Astrocyte (in vitro differentiated cells and primary cell): ENCODE measurements at places on chromosomes 1 and 21.

DNA sequence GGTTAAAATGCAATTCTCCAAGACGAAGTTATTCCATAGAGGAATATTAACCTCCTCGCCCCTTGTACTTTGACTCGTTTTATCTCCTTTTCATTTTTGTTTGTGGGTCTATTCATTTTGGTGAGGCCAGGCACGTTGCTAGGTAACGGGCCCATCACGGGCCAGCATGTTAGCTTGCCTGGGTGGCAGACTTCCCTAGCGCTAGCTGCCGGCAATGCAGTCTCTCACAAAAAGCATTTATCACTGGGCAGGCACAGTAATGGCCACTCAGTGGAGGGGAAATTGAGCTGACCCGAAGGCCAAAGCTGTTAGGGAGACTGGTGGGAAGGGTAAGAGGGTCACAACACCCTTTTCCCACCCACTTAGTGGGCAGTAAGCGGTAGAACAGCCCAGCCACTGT is 234.4 kb upstream of the FOXD3 start:
- no peaks in the 10 kb centered on the region for H3K36me3 ChIP-seq
- H3K4me1 ChIP-seq: no peaks in the 10 kb centered on the region
- H3K27ac ChIP-seq: no peak overlapping the region
- no peak for DNase-seq
- no peak overlapping the region for H3K4me3 ChIP-seq

DNA sequence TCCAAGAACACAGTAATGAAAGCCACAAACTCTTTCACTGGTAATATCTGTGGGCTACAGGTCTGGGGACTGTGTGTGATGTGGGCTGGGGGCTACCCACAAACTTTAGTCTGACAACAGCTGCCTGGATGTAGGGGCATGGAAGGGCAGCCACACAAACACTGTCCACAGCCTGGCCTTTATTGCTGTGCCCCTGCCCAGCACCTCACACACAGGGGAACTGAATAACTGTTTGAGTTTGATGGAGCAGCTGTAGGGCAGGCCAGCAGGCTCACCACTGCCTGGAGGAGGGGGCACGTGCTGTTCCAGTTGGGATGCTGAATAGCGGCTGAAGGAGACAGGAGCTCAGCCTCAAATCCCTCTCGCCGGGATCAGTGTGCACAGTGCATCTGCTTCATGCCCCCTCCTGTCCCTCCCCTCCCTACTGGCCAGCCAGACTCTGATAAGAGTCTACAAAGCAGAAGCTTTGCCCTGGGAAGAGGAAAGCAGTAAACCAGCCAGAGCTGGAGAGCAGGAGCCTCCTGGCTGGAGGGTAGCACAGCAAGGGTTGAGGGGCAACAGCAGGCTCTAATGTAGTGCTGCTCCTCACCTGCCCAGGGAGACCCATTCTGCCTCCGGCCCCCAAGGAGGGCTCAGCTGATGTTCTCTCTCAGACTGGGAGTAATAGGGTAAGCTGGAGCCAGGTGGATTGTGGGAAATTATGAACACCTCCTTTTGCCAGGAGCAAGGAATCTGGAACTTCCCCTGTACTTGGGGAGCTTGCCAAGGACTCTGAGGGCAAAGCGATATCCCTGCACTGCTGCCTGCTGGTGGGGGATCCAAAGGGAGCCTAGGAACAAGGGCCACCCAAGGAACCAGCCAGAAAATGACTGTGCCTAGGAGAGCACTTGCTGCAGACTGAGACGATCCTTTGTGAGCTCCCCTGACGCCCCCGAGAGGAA is 70.2 kb upstream of the GOLT1A start:
- peaks cover 37% of the 10 kb centered on the region for H3K27me3 ChIP-seq
- no peak for DNase-seq
- no peak overlapping the region for H3K4me3 ChIP-seq
- no peak overlapping the region for H3K27ac ChIP-seq

DNA sequence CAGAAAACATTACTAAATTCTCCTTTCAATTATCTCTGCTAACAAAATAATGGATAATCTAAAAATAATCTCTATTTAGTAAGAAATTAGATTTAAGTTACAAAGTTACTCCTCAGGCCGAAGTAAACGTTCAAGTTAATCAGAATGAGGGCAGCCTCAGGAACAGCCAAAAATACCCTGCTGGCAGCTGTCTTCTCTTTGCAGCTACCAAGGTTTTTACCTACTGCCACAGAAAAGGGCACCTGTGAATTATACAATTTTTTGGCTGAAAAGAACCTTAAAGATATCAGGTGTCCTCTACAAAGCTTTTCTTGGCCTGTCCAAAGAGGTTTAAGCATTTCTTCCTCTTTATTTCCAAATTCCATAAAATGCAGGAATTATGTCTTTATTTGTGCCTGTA is 84.4 kb downstream of the AKT3 start:
- no peak overlapping the region for H3K27ac ChIP-seq
- H3K4me3 ChIP-seq: no peak overlapping the region
- no peak for DNase-seq
- H3K36me3 ChIP-seq: no peaks in the 10 kb centered on the region
- no peaks in the 10 kb centered on the region for H3K27me3 ChIP-seq
- H3K4me1 ChIP-seq: no peaks in the 10 kb centered on the region

- peaks cover 42% of the 10 kb centered on the region for H3K27me3 ChIP-seq
- H3K4me1 ChIP-seq: peaks cover 2% of the 10 kb centered on the region
- no peak overlapping the region for H3K27ac ChIP-seq
- no peaks in the 10 kb centered on the region for H3K36me3 ChIP-seq
Measured at GRCh38 chr1:40143891-40144575, 17.2 kb upstream of the RLF start.

GRCh38 chr1:218392780-218393179 is 47.6 kb downstream of the TGFB2 start:
- no peaks in the 10 kb centered on the region for H3K27me3 ChIP-seq
- DNase-seq: no peak
- H3K36me3 ChIP-seq: peaks cover 9% of the 10 kb centered on the region

- no peaks in the 10 kb centered on the region for H3K4me1 ChIP-seq
- no peak overlapping the region for H3K4me3 ChIP-seq
- peaks cover 3% of the 10 kb centered on the region for H3K27me3 ChIP-seq
- H3K27ac ChIP-seq: no peak overlapping the region
- no peaks in the 10 kb centered on the region for H3K36me3 ChIP-seq
Measured at GRCh38 chr1:205020466-205020865, 22.5 kb upstream of the CNTN2 start.

- no peaks in the 10 kb centered on the region for H3K4me1 ChIP-seq
- no peak overlapping the region for H3K27ac ChIP-seq
- H3K27me3 ChIP-seq: peaks cover 10% of the 10 kb centered on the region
- no peaks in the 10 kb centered on the region for H3K36me3 ChIP-seq
Measured at GRCh38 chr1:152515434-152515783, 1.1 kb downstream of the CRCT1 start.

- H3K4me3 ChIP-seq: no peak overlapping the region
- H3K27ac ChIP-seq: no peak overlapping the region
- DNase-seq: no peak
- peaks cover 3% of the 10 kb centered on the region for H3K27me3 ChIP-seq
Measured at GRCh38 chr1:41464885-41465284, 19.6 kb downstream of the EDN2 start.

DNA sequence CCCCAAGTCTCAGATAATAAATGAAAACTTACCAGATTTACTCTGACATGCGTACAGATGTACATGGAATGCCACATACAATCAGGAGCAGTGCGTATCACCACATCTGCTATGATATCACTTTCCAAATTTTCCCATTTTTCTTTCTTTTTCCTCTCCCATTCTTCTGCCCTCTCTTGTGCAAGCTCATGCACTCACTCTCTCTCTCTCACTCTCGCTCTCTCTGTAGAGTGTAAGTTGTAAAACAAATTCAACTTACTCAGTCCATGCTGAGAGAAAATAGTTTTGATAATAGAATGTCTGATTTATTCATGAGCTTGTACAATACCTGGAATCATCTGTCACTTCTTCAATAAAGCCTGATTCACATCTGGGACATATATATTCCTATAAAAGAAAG is 35.3 kb downstream of the RNF115 start:
- H3K27ac ChIP-seq: no peak overlapping the region
- peaks cover 15% of the 10 kb centered on the region for H3K4me1 ChIP-seq
- no peaks in the 10 kb centered on the region for H3K27me3 ChIP-seq
- H3K4me3 ChIP-seq: no peak overlapping the region

DNA sequence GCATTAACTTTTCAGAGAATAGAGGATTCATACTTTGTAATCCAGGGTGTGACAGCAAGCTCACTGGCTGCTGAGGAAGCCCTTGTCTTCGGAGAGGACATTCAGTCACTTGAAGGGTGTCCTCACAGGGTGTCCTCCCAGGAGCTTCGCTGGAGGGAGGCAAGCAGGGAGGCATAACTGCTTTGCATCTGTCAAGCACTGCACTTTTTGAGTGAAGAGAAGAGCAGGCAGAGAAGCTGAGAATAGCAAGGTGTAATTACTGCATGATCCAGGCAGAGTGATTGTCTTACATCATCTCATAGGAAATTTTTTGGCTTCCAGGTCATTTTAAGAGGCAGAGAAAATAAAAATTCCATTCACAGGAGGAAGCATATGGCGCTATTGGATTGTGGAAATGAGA is 232.5 kb upstream of the ZP4 start:
- no peaks in the 10 kb centered on the region for H3K27me3 ChIP-seq
- DNase-seq: no peak
- no peak overlapping the region for H3K4me3 ChIP-seq
- no peaks in the 10 kb centered on the region for H3K36me3 ChIP-seq

DNA sequence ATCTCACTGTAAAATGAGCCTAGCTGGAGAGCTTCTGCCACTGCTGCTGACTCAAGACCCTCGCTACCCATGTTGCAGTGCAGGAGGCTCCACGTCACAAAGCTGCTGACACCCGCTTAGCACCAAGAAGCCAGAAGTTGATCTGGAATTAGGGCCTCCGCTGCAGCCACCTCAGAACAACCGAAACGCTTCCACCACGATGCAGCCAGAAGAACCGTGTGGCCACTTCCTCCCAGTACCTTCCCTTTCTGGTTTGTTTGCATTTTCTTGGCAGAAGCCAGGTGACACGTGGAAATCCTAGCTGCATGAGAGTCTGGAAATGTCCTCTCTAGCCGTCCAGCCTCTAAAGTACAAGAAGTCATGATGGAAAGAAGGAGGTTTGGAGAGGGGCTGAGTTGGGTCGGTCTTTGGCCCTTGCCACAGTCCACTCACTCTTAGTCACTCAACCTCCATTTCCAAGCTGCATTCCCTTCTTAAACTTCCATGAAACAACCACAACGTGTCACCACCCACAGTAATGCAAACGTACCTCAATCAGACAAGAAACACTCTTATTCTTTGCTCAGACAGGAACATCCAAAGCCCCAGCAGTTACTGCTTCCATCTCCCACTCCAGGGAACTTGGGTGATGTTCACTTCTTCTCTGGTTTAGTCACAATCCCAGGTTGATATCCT is 10.0 kb upstream of the CDA start:
- no peaks in the 10 kb centered on the region for H3K36me3 ChIP-seq
- DNase-seq: peak; percentile 57
- peaks cover 7% of the 10 kb centered on the region for H3K27me3 ChIP-seq
- H3K27ac ChIP-seq: no peak overlapping the region
- peaks cover 5% of the 10 kb centered on the region for H3K4me1 ChIP-seq

GRCh38 chr1:3054474-3054873 is 14.5 kb upstream of the PRDM16 start:
- no peak overlapping the region for H3K4me3 ChIP-seq
- no peaks in the 10 kb centered on the region for H3K4me1 ChIP-seq
- H3K27me3 ChIP-seq: peaks cover 3% of the 10 kb centered on the region
- no peak overlapping the region for H3K27ac ChIP-seq

DNA sequence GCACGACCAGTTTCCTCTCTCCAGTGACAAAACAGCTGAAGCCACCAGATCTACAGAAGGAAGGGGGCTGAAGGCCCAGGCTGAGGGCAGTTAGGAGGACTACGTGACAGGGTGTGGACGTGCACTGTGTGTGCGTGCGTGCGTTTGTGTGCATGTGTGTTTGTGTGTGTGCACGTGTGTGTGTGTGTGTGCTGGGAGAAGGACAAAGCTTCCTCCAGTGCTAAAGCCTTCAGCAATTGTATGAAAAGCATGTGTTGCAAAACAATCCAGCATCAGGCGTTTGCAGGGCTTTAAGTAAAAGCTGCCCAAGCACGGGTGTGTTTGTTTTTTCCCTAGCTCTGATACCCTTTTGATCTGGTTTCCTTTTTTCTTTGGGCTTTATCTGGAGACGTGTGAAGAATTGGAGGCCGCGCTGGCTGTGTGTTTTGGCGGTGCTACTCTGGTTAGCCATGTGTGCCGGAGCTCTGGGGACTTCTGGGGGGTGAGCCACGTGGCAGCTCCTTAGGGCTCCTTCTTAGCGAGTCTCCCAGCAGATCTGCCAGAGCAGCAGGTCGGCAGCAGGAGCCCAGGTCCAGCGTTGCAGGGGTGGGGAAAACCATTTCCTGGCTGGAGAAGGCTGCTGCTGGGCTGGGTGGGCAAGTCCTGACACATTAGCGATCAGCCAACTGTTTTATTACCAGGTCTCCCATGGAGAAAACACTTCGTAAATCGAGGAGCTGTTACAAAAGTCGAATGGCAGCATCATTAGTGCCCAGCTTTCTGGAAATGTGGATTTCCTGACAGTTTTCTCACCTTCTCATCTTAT is 73.4 kb downstream of the UCK2 start:
- H3K4me3 ChIP-seq: no peak overlapping the region
- H3K27ac ChIP-seq: peak overlapping the region; percentile 98
- H3K36me3 ChIP-seq: peaks cover 8% of the 10 kb centered on the region
- no peaks in the 10 kb centered on the region for H3K27me3 ChIP-seq
- peaks cover 62% of the 10 kb centered on the region for H3K4me1 ChIP-seq
- no peak for DNase-seq

DNA sequence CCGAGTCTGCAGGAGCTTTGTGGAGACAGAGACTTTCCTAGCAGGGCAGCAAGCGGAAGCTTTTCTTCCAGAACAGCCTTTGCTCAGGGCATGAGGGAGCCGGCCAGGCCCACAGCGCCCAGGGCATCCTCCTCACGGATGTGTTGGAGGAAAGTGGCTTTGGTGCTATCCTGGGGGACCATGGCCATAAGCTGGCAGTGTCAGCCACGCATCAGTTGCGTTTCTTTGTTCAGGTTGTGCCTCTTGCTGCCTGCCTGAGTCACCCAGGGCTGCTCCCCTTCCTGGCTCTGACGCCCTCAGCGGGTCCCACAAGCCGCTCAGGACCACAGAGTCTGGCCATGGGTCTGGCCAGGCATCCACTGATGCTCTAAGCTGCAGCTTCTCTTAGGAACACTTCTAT is 39.6 kb upstream of the PRSS38 start:
- H3K27ac ChIP-seq: peak overlapping the region; percentile 89
- H3K27me3 ChIP-seq: no peaks in the 10 kb centered on the region
- peaks cover 55% of the 10 kb centered on the region for H3K4me1 ChIP-seq
- peaks cover 5% of the 10 kb centered on the region for H3K36me3 ChIP-seq
- H3K4me3 ChIP-seq: no peak overlapping the region

- H3K27ac ChIP-seq: no peak overlapping the region
- H3K36me3 ChIP-seq: no peaks in the 10 kb centered on the region
- H3K4me3 ChIP-seq: no peak overlapping the region
- no peak for DNase-seq
Measured at GRCh38 chr21:44628707-44629391, 2.0 kb downstream of the KRTAP10-9 start.

DNA sequence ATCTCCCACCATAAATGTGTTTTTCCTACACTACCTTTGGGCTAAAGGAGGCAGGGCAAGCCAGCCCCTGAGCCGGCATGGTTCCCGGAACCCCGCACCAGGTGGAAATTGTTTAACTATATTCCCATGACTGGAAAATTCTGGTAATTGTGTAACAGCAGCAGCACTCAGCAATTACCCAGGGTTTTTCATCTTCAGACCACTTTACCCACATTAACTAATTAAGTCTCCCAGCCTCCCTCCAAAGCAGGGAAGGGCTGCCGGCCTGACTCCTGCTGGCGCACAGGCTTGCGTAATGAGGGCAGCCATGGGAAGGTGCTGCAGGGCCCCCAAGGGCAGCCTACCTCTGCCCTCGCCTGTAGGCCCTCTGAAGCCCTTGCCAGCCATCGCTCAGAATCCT is 140.7 kb upstream of the VAMP3 start:
- no peak for DNase-seq
- no peaks in the 10 kb centered on the region for H3K36me3 ChIP-seq
- no peak overlapping the region for H3K27ac ChIP-seq
- H3K27me3 ChIP-seq: peaks cover 32% of the 10 kb centered on the region
- H3K4me1 ChIP-seq: no peaks in the 10 kb centered on the region
